Common myeloid progenitor, CD34-positive (primary cell): ENCODE measurements at places on chromosomes 12 and 14.

GRCh38 chr12:20426191-20426590 is 57.9 kb downstream of the PDE3A start:
- H3K4me1 ChIP-seq, result no peaks in the 10 kb centered on the region
- no peaks in the 10 kb centered on the region for H3K36me3 ChIP-seq
- H3K27ac ChIP-seq, result no peak overlapping the region
- no peaks in the 10 kb centered on the region for H3K27me3 ChIP-seq

DNA sequence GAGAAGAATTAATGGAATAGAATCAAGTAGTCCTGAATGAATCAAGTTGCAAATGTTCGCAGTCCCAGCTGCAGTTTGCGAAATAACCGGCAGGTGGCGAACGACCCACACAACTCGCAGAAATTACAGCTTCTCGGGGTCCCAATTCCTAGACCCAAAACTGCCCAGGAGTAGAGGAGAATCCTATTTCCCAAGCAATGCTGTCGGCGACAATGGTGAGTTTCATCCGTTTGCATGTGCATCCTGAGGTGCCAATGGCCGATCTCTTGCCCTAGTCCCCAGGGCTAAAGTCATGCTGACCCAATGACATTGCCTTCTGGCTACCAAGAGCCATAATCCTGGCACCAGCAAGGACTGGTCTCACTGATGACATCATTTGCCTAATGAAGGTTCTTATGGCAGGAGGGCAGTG is 8.5 kb upstream of the ASCL1 start:
- no peak overlapping the region for H3K4me3 ChIP-seq
- no peaks in the 10 kb centered on the region for H3K4me1 ChIP-seq
- H3K27me3 ChIP-seq, result peaks cover 76% of the 10 kb centered on the region
- no peak overlapping the region for H3K27ac ChIP-seq

- no peak for DNase-seq
- peaks cover 4% of the 10 kb centered on the region for H3K4me1 ChIP-seq
- H3K4me3 ChIP-seq, result no peak overlapping the region
- H3K27ac ChIP-seq, result no peak overlapping the region
- no peaks in the 10 kb centered on the region for H3K27me3 ChIP-seq
- no peaks in the 10 kb centered on the region for H3K36me3 ChIP-seq
Measured at GRCh38 chr12:96084624-96085023, 49.2 kb upstream of the LTA4H start.

GRCh38 chr12:73902260-73902659 is 635.4 kb upstream of the ATXN7L3B start:
- H3K4me1 ChIP-seq, result no peaks in the 10 kb centered on the region
- H3K4me3 ChIP-seq, result no peak overlapping the region
- no peaks in the 10 kb centered on the region for H3K27me3 ChIP-seq
- no peak overlapping the region for H3K27ac ChIP-seq
- no peak for DNase-seq
- H3K36me3 ChIP-seq, result no peaks in the 10 kb centered on the region

DNA sequence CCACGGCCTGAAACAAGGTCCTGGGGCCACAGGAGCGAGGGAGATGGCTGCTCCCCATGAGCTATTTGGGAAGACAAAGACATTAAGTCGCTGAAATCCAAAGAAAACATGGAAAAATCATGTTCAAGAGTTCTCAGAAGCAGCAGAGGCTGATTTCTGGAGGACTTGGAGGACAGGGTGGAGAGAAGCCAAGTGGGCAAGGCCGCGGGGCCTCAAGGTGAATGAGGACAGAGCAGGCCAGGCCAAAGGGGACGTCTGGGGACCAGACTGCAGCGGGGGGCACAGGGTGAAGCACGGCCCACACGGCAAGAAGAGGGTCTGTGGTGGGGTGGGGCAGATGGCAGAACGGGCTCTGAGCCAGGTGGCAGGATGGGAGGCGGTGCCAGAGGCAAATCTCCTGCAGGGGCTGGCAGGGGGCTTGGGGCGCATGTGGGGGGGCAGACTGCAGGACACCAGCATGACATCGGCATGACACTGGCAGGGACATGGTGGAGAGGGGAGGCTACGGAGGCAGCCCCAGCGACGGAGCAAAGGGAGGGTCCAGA is 48.9 kb downstream of the RNF34 start:
- DNase-seq, result no peak
- H3K4me1 ChIP-seq, result peaks cover 31% of the 10 kb centered on the region
- H3K27me3 ChIP-seq, result no peaks in the 10 kb centered on the region
- H3K36me3 ChIP-seq, result peaks cover 15% of the 10 kb centered on the region

- no peak for DNase-seq
- no peaks in the 10 kb centered on the region for H3K36me3 ChIP-seq
- H3K4me3 ChIP-seq, result no peak overlapping the region
Measured at GRCh38 chr14:79569072-79569471, 642.2 kb downstream of the DIO2 start.

DNA sequence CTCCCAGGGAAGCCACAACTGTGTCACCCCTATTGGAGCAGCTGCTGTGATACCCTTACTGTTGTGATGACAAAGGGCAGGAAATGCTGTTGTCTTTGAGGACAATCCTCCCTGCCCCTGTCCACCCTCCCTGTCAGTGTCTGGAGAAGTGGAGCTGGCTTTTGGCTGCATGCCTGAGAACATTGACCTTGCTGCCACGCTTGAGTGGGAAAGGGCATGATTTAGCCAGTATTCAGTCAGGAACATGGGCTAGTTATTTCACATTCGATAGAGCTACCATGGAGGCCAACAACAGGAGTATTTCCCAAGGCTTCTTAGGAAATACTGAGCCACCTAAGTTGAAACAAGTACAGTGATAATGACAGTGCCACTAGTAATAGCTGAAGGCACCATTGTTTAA is 59.4 kb downstream of the MYRFL start:
- H3K36me3 ChIP-seq, result no peaks in the 10 kb centered on the region
- no peak overlapping the region for H3K27ac ChIP-seq
- no peaks in the 10 kb centered on the region for H3K4me1 ChIP-seq

GRCh38 chr14:98093111-98093510 is 1178.9 kb downstream of the BCL11B start:
- H3K27ac ChIP-seq, result no peak overlapping the region
- no peak for DNase-seq
- H3K27me3 ChIP-seq, result no peaks in the 10 kb centered on the region
- H3K4me3 ChIP-seq, result no peak overlapping the region
- no peaks in the 10 kb centered on the region for H3K4me1 ChIP-seq

DNA sequence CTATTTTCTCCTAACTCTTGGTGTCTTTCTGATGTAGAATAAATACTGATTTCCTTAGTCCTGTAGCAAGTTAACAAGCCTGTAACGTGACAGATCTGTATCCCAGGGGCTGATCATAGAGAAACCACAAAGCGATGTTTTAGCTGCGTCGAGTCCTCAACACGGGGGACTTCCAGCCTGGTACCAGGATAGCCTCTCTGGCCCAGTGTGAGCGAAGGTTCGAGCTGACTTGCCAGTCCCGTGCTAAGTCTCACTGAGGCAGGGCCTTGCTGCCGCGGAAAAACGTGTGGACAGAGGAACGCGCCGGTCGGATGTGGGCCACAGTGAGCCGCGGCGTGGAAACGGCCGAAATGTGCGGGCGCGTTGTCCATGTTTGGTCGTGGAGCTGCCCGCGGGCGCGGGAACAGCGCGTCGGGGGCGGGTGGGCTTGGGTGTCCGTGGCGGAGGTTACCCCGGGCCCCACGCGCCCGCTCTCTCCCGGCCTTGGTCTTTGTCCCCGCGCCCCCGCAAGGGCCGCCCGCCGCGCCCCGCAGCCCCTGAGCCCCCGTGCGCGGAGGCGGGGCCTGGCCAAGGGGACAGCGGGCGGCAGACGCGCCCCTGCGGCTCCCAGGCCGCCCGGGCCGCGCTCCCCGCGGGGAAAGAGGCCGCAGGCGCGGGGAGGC is 531 bp upstream of the EML1 start:
- no peaks in the 10 kb centered on the region for H3K36me3 ChIP-seq
- H3K4me1 ChIP-seq, result peaks cover 2% of the 10 kb centered on the region
- no peak overlapping the region for H3K27ac ChIP-seq
- H3K4me3 ChIP-seq, result peak overlapping the region; percentile 32
- H3K27me3 ChIP-seq, result peaks cover 22% of the 10 kb centered on the region

- peaks cover 20% of the 10 kb centered on the region for H3K4me1 ChIP-seq
- peak overlapping the region; percentile 85 for H3K4me3 ChIP-seq
- no peak for DNase-seq
- peak overlapping the region; percentile 40 for H3K27ac ChIP-seq
- H3K36me3 ChIP-seq, result peaks cover 4% of the 10 kb centered on the region
Measured at GRCh38 chr12:123388951-123389559, 5.1 kb downstream of the KMT5A start.

- H3K36me3 ChIP-seq, result no peaks in the 10 kb centered on the region
- H3K27me3 ChIP-seq, result no peaks in the 10 kb centered on the region
- DNase-seq, result peak; percentile 31
Measured at GRCh38 chr12:16346958-16347357, 487 bp upstream of the MGST1 start.

DNA sequence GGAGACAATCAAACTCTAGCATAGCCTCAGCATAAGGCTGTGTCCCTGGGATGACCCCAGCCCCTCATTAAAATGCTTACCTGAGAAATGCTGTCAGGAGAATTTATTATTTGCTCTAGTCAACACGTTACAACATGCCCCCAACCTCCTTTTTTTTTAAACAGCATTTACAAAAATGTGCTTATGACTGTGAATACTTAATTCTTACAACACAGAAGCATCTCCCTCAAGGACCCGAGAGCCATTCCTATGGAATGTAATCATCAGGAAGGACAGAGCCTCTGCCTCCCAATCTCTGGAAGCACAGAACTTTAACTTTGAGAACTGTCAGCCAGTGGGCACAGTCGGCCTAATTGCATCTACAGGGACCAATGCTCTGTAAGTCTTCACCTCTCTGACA is 136.6 kb upstream of the OVCH1 start:
- H3K27ac ChIP-seq, result no peak overlapping the region
- H3K4me1 ChIP-seq, result no peaks in the 10 kb centered on the region
- H3K4me3 ChIP-seq, result no peak overlapping the region

DNA sequence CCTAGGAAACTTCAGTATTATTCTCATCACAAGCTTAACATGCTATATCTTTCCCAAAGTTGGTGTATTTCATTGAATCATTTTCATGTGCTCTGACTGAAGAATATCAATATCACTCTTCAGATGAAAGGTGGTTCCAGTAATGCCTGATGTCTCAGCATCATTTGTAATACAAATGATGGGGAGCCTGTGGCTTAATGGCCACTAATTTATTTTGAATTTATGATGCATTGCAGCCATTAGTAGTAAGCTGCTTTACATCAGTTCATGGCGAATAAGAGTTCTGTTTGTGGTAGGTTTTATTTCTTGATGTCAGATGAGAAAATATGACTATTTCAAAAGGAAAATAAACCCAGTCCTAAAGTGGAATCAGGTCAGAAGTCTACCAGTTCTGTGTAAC is 139.4 kb downstream of the SLC16A7 start:
- no peaks in the 10 kb centered on the region for H3K27me3 ChIP-seq
- H3K27ac ChIP-seq, result no peak overlapping the region
- DNase-seq, result no peak
- H3K4me3 ChIP-seq, result no peak overlapping the region
- H3K36me3 ChIP-seq, result peaks cover 3% of the 10 kb centered on the region
- H3K4me1 ChIP-seq, result no peaks in the 10 kb centered on the region

- no peak for DNase-seq
- no peak overlapping the region for H3K27ac ChIP-seq
- no peaks in the 10 kb centered on the region for H3K27me3 ChIP-seq
- H3K4me3 ChIP-seq, result no peak overlapping the region
- H3K4me1 ChIP-seq, result peaks cover 22% of the 10 kb centered on the region
Measured at GRCh38 chr14:65279510-65279909, 133.0 kb upstream of the FUT8 start.

DNA sequence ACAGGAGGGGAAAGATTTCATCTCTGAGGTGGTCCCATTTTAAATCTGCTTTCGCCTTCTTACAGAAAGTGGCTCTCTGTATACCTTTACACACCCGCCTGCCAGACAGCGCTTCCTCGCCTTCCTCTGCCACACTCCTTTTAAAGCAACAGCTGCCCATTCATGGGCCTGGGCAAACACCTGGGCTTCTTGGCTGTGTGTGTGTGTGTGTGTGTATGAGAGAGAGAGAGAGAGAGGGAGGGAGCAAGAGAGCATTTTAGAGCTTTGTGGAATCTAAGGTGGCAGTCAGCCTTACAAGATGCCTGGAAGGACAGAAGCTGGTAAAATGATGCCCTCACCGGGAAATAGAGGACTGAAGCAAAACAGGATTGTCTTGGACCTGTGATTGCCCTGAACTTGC is 20.0 kb downstream of the PTHLH start:
- H3K36me3 ChIP-seq, result no peaks in the 10 kb centered on the region
- no peak overlapping the region for H3K4me3 ChIP-seq
- H3K27me3 ChIP-seq, result peaks cover 2% of the 10 kb centered on the region
- DNase-seq, result no peak
- H3K27ac ChIP-seq, result no peak overlapping the region
